ENCODE measurements at places on chromosomes 5 and 9.

DNA sequence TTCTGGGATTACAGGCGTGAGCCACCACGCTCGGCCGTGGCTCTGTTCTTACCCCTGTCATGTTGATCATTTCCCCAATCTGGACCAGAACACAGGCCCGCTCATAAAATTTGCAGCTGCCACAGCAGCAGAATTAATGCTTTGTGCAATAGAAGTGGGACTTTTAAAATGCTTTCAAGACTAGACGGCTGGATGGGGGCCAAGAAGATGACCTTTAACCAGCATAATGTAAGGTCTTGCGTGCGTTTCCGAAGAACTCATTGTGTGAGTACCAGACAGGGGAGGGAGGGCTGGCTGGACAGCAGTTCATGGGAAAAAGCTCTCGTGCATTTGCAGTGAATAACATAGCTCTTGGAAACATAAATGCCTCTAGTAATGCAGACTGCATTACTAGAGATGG, 3.5 kb upstream of the WDR38 start:
- DNase-seq: no peak

DNA sequence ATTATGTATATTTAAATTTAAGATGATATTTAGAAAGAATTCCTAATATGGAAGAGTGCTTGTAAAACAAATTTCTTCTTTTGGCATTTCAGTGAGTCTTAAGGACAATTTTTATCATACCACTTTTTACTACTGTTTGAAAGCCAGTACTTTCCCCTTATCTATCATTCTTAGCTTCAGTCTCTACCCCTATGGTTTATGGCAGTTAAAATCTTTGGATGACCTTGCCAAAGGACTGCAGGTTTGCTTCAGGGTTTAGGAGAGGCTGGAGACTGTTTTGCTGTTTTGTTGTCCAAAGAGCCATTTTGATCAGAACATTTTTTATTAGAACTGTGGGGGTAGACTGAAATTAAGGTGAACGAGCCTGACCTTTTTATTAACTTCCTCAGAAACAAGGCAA, 30.8 kb downstream of the SLC38A9 start:
- no peak for DNase-seq

DNA sequence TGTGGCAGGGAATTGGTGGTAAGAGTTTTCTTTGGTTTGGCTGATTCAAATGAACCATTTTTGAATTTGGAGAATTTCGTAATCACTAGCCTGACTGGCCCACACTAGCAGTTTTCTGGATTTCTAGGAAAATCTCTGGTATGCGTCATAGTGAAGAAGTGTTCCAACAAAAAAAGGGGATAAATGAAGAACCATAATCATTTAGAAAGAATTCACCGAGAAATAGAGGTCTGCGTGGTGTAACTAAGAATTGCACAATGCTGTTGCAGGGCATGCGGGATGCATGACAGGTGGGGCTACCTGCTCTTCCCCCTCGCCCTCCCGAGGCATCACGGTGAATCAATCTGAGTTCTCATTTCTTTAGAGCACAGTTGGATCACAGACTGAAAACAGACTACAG, 232.3 kb upstream of the PAPPA start:
- no peak for DNase-seq

DNA sequence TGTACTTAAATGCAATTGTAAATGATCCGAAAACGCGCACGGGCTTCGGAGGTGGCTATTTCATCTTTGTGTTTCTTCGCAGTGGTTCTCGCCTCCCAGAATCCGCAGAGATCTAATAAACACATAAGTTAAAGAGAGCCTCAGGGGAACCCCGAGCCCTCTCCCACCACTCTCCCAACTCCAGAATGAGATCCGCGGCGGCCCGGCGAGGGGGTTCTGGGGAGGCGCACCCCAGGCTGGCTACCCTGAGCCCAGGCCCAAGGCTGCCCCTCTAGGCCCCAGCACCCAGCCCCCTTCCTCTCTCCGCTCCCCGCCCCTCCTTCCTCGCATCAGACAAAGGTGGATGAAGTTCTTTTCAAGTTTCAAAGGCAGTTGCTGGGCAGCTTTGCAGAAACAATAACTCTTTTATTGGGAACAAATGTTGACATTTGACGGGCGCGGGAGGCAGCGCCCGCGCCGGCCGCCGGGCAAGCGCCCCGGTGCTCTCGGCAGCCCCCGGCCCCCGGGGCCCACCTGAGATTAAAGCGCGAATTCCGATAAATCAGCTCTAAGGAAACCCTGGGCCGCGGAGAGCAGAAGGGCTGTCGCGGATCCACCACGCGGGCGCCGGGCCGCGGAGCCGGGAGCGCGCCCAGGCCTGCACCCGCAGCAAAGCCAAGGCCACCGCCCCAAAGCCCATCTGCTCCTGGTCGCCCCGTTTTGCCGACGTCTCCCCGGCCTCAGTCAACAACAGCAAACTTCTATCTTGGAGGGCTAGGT, 8.4 kb downstream of the IRX2 start:
- no peak for DNase-seq

- no peak for DNase-seq
These were observed 180.8 kb downstream of the RASEF start for GRCh38 chr9:82882138-82882537.

Measured in ascending aorta (tissue), 2 donors.